ENCODE measurements at places on chromosomes 6 and 20.

DNA sequence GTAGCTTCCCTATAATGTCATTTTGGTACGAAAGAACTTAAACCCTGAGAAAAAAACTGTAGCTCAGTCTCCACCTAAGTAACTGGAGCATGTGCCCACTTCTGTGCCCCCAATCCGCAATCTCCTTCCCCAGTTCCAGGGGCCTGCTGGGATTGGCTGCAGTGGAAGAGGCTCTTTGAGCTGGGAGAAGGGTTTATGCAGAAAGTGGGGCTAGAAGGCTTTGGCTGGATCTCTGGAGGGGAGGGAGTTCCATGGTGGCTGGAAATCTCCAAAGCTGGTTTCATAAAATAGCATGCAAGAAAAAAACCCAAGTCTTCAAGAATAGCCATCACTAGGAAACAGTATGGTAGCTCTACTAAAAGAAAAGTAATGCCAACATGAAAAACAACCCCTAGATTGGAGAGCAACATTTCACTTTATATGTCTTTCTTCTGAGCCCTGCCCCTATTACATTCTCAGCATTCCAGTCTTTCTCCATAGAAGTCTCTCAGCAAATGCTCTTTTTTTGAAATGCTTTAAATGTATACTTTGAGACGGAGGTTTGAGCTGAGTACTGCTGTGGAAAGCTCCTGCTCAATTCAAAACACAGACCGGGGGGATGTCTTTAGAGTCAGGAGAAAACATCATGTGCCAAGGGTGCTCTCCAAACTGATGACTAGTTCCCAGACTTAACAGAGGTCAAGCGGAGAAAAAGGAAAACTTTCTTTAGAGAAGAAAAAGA is 36.0 kb upstream of the FOXO3 start:
- no peak for DNase-seq

GRCh38 chr20:13424174-13424833 is 203.2 kb downstream of the ISM1 start:
- no peak for DNase-seq

- DNase-seq: no peak
Observed at GRCh38 chr6:54031169-54031568, 80.1 kb upstream of the MLIP start.

GRCh38 chr6:21166754-21167153 is 426.8 kb upstream of the SOX4 start:
- DNase-seq: no peak

DNA sequence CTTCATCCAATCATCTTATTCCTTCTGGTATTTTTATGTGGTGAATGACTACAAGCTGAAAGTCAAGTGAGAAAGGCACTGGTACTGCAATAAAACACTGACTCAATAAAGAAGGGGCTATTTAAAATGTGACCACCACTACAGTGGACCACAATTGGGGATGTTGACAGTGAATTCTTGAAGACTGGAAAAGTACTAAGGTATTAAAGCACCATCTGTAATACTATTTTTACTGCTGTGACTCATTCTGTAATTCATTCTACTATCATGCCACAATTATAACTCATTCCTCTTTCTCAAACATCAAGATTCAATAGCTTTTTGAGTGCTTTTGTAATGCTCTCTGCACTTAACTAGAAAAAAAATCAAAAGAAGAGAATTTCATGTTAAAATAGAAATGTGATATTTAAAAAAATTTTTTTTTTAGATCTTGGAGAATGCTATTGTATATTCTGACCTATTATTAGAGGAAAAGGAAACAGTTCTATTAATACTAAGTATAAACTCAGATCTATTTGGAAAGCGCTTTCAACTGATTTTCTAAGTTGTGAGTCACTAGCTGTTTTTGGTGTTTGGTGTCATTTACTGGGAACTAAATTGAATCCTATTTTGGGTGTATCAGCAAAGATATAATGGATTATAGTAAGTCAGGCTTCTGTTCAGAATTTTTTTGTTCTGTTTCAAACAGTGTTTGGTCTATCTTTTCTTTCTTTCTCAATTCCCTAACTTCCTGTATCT is 104.7 kb upstream of the TMEM170B start:
- peak; percentile 36 for DNase-seq

DNA sequence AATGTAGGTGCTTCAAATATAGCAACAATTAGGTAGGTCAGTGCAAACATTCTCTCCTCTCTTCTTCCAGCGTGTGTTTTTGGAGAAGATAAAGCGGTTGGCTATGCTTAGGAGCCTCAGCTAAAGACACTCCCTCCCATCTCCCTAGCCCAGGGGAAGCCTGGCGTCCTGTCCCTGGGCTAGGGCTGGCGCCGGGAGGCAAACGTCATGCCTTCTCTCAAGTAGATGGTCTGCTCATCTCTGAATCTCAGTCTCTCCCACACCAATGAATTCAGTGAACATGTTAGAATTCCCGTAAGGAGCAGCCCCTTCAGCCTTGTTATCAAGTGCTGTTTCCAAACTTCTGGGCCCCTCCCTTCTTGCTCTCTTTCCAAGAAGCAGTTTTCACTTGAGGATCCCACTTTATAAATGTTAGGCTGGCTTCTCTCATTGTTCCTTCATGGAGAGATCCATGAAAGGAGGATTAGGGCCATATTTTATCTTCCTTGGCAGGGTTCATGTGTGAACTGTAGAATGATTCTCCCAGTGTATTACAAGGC is 142.8 kb downstream of the CLIC5 start:
- DNase-seq: no peak

DNA sequence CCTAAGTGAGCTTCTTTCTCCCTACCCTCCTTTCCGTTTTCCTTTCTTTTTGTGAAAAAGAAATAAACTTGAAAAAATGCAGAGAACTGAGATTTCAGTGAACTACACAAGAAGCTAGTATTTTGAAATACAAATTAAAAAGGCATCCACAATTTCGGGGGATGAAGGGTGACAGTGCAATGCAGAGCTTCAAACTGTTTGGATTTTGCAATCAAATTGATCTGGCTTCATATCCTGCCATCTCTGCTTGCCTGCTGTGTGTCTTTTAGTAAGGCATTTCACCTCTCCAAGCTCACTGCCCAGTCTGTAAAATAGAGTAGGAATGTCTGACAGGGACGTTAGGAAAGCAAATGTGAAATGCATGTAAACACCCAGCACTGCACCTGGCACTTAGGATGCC is 258.0 kb downstream of the HACE1 start:
- no peak for DNase-seq

GRCh38 chr6:136351518-136352110 is 62.0 kb upstream of the BCLAF1 start:
- DNase-seq: no peak

GRCh38 chr6:133986942-133987341 is 33.9 kb downstream of the TBPL1 start:
- no peak for DNase-seq

DNA sequence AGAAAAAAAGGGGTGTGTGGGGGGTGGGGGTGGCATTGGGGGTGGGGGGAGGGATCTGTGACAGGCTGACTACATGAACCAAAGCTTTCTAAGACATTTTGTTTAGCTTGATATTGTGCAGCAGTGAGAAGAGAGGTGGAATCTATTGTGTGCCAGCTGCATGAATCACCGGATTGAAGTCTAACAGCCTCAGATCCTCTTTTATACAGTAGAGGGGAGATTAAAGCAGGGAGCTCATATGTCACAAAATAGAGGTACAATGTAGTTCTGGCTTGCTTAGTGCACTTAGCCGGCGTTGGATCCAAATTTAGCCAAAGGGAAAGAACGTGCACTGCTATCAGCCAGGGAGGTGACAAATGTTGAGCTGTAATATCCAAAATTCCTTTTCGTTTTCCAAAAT is 404.2 kb upstream of the CITED2 start:
- DNase-seq: peak; percentile 47

- no peak for DNase-seq
Observed at GRCh38 chr20:24871480-24872213, 77.4 kb upstream of the CST7 start.

DNA sequence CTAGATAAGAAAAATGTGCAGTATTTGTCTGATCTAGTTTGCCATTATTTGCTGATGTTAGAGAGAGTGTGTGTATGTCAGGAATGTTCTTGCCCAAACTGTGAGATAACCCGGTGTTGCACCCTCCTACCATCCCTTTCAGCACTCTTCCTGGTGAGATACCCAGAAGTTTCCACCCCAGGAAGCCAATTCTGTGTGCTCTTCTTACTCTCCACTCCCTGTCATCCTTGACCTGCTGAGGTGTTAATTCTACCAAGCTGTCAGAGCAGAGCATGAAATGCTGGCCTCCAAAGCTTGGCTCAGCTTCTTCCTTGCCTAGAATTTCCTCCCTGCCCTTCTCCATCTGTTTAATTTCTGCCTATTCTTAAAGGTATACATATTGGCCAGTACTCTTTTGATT is 237.3 kb upstream of the CNR1 start:
- no peak for DNase-seq

- DNase-seq: no peak
Observed at GRCh38 chr20:10022625-10023024, 12.2 kb upstream of the ANKEF1 start.

GRCh38 chr6:109048670-109049415 is 45.8 kb downstream of the SESN1 start:
- no peak for DNase-seq

DNA sequence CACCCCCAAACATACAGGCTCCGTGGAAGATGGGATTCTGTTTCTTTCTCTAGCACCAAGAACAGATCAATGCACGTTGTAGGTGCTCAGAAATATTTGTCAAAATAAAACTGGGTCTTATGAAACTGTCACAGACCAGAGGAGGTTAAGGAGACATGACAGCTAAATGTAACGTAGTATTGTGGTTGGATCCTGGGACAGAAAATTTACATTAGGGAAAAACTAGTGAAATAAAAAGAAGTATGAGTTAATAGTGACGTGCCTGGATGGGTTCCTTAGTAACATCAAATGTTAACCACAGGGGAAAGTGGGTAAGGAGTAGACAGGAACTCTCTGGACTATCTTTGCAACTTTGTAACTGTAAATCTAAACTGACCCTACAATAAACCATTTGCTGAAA is 31.5 kb downstream of the NOL4L start:
- DNase-seq: no peak

- no peak for DNase-seq
Observed at GRCh38 chr20:23270382-23270911, 80.1 kb upstream of the NXT1 start.

DNA sequence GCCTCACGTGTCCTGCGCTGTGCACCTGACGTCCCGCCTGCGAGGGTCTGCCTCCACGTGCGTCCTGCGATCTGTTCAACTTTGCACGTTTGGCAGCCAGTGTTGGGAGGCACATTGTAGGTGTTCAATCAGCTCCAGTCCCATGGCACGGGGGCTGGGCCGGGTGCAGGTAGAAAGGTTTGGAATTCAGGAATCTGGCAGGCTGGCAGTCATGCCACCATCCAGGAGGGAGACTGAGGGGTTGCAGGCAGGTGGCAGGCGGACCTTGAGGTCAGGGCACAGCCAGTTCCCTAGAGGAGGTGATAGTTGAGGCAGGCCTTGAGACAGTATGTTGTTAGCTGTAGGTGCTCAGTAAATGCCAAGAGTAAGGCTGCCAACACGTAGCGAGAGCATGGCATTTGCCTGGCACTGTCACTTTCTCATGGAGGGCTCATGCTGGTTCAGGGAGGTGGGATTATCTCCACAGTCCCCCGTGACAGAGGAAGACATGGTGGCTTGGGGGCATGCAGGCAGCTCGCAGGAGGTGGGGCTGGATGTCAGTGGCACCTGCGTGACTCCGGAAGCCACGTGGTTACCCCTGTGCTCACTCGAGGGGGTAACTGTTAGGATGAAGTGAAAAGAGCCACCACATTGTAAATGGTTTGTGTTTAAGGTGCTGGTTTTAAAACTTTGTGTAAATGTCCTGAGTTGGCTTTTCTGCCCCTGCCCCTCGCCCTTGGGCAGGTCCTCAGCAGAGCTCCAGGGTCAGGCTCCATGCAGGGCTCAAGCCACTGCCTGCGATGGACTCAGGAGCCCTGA is 111.8 kb upstream of the FRMD1 start:
- no peak for DNase-seq

DNA sequence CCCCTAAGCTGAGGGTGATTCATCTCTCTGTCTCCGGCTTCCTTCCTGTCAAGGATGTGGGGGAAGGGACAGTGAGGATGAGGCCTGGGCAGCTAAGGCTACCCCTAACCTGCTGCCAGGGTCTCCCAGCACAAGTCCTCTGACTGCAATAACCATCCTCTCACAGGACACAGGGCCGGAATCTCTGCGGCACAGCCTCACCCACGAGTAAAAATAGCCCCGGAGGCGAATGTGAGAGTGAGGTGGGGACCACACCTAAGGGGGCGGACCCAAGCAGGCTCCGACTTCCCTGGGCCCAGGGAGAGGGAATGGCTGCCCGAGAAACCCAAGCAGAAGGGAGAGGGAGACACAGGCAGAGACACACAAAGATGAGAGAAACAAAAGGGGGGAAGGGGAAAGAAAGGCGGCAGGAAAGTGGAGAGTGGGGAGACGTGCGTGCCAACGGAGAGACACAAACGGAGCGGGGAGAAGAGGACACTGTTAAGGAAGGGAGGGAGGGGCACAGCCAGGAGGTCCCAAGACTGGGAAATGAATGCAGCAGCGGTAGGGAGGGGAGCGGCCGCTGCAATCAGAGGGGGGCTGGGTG is 1.4 kb downstream of the CLIC1 start:
- peak; percentile 66 for DNase-seq

- DNase-seq: no peak
Observed at GRCh38 chr6:104949206-104949605, 7.7 kb upstream of the LIN28B start.

DNA sequence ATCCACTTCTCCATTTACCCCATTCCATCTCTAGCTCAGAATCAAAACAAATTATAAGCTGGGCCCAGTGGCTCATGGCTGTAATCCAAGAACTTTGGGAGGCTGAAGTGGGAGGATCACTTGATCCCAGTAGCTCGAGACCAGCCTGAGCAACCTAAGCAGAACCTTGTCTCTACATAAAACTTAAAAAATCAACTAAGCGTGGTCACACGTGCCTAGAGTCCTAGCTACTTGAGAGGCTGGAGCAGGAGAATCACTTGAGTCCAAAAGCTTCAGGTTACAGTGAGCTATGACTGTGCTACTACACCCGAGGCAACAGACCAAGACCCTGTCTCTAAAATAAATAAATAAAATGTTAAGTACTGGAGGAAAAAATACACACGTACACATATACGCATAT is 74.7 kb upstream of the RUNX2 start:
- DNase-seq: no peak

DNA sequence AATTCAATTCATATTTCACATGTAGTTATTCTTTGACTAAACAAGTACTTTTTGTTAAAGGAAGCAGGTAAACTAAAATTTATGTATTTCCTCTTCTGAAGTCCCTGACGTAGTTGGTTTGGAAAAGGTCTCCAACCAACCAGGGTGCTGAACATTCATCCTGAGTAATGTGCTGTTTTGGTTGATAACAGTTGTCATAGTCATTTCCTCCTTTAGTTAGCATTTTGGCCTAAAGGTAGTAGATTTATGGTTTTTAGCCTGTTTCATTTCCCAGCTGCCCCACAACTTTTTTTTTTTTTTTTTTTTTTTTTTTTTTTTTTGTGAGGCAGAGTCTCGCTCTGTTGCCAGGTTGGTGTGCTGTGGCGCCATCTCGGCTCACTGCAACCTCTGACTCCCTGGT is 382.8 kb upstream of the FLRT3 start:
- no peak for DNase-seq

All from AG20443 (cell line).